Fibroblast of skin of left quadriceps (primary cell): ENCODE measurements at places on chromosomes 12 and 14.

DNA sequence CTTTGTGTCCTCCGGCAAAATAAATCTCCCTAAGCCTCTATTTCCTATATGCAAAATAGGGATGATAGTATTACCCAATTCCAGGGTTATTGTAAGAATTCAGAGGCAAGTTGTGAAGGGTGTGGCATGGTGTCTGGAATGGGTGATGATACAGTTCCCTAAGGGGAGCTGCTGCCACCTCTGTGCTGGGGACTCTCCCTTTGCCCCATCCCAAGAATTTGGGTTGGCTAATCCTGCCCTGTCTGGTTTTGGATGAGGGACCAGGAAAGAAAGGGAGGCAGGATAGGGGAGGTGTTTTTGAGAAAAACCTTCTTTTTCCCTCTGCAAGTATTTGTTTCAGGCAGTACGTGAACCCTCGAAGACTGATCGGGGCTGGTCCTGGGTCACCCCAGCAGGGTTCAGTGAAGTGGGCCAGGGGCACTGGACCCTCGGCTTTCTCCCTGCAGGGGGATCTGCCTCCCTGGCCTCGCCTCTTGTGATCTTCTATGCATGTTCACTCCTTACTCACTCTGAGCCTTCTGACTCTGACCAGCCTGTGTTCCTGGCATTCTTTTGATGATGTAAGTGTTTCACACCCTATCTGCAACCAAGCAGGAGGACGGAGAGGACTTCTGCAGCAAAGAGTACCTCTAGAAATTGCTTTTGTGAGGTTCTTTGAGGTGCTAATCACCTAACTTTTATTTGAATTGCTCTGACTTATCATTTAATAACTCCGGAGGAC, 60.8 kb downstream of the RASSF3 start:
- no peak for DNase-seq

- DNase-seq: no peak
Measured at GRCh38 chr14:102510616-102511520, 1.3 kb upstream of the ANKRD9 start.

- DNase-seq: no peak
Measured at GRCh38 chr14:101844219-101844618, 82.7 kb downstream of the PPP2R5C start.

GRCh38 chr12:74781991-74782485, 244.4 kb downstream of the ATXN7L3B start:
- DNase-seq: no peak

- no peak for DNase-seq
Measured at GRCh38 chr12:105748806-105749600, 389.8 kb downstream of the NUAK1 start.

GRCh38 chr12:28374556-28374955, 184.3 kb downstream of the CCDC91 start:
- DNase-seq: no peak

DNA sequence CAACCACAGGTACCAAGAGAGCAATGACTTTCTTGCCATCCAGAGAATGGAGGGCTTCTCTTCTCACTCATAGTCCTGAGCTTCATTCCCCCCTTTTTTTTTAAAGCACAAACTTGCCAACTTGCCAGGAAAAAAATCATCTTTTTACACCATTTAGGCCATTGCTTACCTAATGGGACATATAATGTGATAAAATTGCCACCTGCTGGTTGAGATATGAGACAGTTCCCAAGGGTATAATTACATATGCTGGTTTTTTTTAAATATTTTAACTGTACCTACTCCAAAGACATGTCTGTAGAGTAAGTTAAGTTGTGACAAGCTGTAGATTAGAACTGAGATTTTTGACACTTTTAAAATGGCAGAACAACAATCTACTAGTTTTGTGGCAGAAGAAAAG, 519.1 kb upstream of the SEL1L start:
- no peak for DNase-seq

DNA sequence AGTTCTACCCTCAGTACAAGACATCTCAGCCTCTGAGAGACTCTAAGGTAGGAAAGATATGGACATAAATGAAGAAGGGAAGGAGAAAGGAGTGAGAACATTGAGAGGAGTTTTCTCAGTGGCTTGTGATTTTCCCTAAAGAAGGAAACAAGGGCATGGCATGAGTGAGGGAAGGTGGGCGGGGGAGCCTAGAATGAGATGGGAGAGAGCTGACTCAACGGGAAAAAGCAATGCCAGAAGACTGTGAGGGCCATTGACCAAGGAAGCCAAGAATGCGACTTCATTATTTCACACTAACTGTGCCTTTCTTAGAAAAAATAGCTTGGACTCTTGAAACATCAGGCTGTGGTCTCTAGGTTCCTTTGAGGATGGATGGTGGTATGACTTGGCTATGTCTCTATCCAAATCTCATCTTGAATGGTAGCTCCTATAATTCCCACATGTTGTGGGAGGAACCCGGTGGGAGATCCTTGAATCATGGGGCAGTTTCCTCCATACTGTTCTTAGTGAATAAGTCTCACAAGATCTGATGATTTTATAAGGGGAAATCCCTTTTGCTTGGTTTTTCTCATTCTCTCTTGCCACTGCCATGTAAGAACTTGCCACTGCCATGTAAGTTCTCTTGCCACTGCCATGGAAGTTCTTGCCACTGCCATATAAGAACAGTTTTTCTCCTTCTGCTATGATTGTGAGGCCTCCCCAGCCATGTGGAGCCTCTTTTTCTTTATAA, 279.6 kb downstream of the NUAK1 start:
- DNase-seq: no peak

- no peak for DNase-seq
Measured at GRCh38 chr14:70002589-70003346, 123.6 kb downstream of the SMOC1 start.

DNA sequence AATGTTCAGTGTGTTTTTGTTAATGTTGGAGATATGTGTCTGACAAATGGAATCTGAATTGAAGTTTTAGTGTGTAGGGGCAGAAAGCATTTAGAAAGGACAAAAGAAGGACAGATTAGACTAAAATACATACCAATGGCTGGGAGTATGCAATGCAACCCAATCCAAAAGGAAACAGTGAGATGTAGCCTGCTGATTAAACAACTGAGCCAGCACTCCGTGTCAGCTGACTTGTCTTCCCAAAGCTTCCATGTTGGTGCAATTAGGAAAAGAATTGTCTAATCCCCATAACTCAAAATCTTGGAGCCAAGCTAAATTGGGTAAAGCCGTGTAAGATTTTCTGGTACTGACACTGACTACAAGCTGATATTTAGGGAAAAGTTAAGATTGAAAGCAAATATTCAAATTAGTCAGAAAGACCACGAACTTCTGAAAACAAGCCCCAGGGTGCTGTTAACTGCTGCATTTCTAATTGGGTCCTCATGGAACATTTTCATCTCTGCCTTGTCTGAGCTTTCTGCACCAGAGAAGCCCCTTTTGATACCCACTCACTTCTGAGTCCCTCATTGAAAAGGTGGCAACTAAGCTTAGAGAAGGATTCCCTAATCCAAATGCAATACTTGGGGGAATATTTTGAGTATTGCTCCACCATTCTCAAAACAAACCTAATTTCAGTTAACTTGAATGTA, 109.1 kb downstream of the DAD1 start:
- DNase-seq: no peak

- DNase-seq: no peak
Measured at GRCh38 chr14:49975799-49976198, 82.9 kb downstream of the ARF6 start.

GRCh38 chr12:386651-387050, 2.5 kb downstream of the KDM5A start:
- no peak for DNase-seq

- DNase-seq: no peak
Measured at GRCh38 chr14:96130854-96131253, 73.8 kb upstream of the BDKRB2 start.

GRCh38 chr14:101925152-101925551, 39.2 kb upstream of the DYNC1H1 start:
- DNase-seq: no peak

DNA sequence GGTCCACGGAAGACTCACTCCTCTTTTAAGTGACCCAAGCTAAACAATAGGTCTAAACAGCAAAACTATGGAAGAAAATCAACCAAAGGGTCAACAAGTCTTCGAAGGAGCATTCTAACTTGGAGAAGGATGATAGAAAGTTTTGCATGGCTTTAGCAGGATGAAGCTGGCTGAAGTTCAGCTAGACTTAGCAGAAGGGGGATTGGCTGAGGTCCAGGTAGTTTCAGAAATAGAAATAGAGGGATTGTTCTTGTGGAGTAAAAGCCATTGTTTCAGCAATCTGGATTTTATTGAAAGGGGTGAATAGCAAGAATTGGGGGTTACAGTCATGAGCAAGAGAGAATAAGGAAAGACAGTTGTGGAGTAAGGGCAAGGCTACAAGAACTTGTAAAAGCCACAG, 84.7 kb upstream of the TSPAN8 start:
- DNase-seq: no peak

DNA sequence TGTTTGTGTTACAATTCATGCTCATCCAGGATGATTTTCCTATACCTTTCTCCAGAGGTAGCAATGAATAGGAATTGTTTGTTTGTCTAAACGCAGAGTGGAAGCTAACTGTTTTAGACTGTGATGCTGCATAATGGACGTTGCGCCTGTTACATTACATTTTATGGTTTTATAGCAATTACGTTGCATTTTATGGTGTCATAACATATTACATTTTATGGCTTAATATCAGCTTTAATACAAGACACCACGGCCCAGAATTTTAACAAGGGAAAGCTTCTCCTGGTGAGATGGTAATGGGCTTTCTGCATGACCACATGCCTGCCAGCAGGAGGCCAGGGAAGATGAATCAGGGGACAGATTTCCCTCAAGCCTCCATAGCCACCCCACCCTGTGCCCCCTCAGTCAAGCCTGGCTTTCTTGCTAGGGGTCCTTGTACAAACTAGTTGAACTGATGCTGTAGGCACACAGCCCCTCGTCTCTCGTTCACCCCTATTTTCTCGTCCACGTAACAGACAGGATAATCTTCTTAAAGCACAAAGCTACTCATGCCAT, 56.5 kb downstream of the HSPB8 start:
- no peak for DNase-seq

DNA sequence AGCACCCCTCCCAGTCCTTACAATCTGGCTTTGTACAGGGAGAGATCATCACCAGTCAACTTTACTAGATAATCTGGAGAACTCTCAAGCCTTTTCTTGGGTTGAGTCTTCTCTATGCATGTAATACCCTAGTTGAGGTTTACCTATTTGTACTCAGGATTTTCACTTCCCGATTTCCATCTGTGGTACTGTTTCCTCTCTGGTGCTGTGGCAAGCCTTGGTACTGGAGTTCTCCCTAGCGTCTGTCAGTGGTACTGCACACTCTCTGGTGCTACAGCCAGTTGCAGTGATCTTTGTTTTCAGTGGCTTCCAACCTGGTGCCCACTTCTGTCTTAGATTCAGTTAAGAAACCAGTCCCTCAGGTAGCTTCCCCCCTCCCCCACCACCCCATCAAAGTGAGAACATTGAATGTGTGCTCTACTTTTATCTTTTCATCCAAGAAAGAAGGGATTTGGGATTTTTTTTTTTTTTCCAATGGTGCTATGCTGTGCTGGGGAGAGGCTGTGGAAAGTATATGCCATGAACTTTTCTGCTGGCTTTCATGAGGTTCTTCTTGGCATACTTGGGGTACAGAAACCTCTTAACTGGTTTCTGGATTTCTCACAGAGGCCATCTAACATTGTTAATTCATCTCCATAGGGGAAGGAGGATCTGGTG, 69.4 kb upstream of the EVL start:
- DNase-seq: no peak

DNA sequence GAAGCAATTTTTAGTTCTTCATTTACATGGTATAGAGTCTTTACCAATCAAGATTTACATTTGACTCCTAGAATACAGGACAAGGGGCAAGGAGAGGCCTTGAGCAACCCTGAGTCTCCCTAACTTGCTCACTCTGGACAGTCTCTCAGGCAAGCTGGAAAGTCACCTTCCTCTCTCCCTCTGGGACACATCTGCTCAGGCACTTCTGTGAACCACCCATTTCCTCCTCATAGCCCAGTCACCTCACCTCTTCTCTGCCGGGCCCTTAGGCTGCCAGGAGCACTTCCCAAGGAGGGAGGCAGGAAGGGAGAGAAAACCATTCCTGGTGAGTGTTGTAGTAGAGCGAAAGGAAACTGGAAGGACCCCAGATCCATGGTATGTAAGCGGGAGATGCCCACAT, 202.8 kb downstream of the TTC7B start:
- DNase-seq: no peak
